Activated CD8-positive, alpha-beta T cell treated with anti-CD3 and anti-CD28 coated beads for 36 hours (primary cell): ENCODE measurements at places on chromosomes 4 and X.

DNA sequence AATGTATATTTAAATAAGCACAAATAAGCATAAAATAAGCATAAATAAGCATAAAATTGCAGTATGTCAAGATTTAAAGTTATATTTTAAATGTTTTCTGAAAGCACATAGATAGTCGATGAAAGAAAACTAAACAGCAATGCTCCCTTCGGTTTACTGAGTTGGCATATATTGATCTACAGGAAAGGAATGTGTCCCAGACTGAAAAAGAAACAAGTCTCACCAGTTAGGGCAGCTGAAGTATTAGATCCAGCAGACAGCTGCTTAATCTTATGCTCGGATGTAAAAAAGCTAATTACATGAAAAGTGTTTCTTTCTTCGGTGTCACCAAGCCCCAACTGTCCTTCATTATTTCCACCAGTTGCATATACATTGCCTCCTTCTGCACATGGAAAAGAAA, 8.7 kb downstream of the RPGR start:
- H3K27me3 ChIP-seq, result no peaks in the 10 kb centered on the region
- DNase-seq, result no peak
- H3K27ac ChIP-seq, result no peak overlapping the region
- no peak overlapping the region for H3K4me3 ChIP-seq

DNA sequence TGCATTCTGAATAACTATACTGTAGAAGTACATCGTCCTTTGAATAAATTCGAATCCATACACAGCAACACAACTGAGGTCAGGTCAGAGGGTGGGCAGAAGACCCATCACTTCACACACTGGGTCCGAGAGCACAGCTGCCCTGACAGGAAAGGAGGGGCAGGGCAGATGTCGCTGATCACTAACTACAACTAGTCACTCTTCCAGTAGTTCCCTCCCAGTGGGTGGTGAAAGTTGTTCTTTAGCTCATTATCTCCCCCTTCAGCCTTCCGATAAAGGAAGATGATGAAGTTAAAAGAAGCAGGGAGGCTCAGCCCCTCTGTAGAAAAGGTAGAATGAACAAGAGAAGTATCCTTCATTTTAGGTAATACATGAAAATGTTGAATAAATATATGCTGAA, 278.9 kb downstream of the INPP4B start:
- H3K27ac ChIP-seq, result peak overlapping the region; percentile 76
- no peaks in the 10 kb centered on the region for H3K36me3 ChIP-seq
- peaks cover 30% of the 10 kb centered on the region for H3K4me1 ChIP-seq
- peak; percentile 38 for DNase-seq
- H3K27me3 ChIP-seq, result no peaks in the 10 kb centered on the region

DNA sequence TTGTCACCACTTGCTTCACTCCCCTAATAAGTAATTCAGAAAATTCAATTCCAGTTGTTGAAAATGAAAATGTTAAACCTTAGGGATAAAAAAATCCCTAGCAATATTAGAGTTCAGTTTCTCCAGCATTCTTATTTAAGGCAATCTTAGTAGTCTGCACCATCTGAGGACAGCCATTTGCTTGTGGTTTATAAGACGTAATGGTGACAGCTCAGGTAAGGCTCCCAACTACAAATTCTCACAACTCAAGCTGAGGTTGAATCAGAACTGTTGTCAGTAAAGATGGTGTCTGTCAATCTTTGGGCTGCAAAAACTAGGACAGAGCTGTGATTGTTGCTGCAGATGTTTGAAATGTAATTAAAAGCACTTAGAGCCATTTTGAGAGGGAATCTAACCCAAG, 16.3 kb upstream of the ADGRA3 start:
- H3K27ac ChIP-seq, result no peak overlapping the region
- no peaks in the 10 kb centered on the region for H3K27me3 ChIP-seq
- H3K4me3 ChIP-seq, result no peak overlapping the region
- H3K36me3 ChIP-seq, result peaks cover 1% of the 10 kb centered on the region
- H3K4me1 ChIP-seq, result no peaks in the 10 kb centered on the region

DNA sequence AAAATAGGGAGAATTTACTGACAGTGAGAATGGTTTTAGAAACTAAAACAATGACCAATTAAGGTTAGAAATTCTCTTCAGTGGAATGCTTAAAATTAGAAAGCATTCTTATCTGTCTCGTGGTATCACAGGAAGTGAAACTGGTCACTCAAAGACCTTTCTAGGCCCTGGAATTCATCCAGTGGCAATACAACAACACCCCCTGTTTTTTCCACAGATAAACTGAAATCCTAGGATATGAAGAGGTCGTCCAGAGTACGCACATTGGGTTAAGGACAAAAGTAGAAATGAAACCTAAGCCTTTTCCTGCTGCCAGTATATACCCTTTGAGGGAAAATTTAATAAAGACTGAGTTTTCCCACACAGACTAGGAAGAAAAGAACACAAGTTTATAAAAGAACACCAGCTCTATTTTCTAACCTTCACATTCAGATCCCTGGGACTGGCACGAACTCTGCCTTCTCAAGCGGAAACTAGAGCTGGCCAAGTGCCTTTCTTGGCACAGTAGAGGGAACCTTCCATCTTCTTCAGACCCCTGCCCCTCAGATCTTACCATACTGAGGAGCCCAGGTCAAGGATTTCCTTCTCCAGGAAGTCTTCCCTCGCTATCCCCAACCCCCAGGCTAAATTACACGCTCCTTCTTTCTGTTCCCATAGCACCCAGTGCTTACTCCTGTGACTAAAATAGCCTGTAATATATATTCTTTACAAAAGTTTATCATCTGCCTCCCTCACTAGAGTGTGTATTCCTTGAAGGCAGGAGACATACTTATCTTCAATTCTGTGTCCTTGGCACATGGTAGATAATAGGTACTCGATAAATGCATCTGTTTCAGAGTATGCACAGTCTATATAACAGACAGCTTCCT, 16.9 kb downstream of the LHFPL1 start:
- no peaks in the 10 kb centered on the region for H3K36me3 ChIP-seq
- H3K4me3 ChIP-seq, result no peak overlapping the region
- no peaks in the 10 kb centered on the region for H3K4me1 ChIP-seq
- no peak overlapping the region for H3K27ac ChIP-seq
- no peaks in the 10 kb centered on the region for H3K27me3 ChIP-seq
- no peak for DNase-seq

DNA sequence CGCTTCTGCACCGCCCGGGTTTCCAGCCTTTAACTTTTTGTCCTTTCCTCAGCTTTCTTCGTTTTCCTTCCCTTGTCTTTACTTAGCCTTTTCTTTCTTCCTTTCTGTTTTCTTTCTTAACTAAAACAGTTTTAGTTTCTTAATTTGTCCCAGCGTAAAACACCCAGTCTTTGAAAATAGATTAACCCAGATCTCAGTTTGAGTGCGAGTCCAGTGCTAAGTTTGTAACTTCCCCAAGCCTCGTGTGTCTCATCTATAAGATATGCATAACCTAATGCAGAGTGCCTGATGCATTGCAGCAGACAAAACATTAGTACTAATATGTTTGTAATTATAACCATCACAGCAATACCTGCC, 460 bp upstream of the GEMIN8 start:
- peak overlapping the region; percentile 97 for H3K27ac ChIP-seq
- peaks cover 27% of the 10 kb centered on the region for H3K4me1 ChIP-seq
- H3K36me3 ChIP-seq, result no peaks in the 10 kb centered on the region
- no peak for DNase-seq
- peaks cover 3% of the 10 kb centered on the region for H3K27me3 ChIP-seq

DNA sequence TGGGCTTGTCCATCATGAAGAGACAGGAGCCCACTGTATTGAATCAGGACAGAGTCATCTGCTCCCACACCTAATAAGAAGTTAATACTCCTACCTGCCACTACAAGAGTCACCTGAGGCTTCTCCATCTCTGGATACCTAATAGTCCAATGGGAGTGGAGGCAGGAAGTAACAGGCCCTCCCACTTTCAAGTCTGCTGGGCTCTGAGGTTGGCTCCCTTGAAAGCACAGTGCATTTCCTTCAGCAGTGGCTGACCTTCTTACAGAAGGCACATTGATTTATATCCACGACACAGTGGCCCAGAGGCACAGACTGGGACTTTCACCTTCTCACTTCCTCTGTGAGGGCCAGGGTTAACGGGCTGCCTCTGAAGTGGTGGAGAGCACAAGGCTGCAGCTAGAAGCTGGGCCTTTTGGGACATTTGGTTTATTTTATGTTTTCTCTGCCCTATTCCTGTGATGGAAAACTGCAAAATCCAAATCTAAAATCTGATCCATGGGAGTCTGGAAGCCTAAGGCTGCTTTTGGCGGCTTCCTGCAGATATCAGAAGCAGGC, 38.1 kb downstream of the FRG2 start:
- no peaks in the 10 kb centered on the region for H3K27me3 ChIP-seq
- H3K4me1 ChIP-seq, result no peaks in the 10 kb centered on the region
- H3K27ac ChIP-seq, result no peak overlapping the region

DNA sequence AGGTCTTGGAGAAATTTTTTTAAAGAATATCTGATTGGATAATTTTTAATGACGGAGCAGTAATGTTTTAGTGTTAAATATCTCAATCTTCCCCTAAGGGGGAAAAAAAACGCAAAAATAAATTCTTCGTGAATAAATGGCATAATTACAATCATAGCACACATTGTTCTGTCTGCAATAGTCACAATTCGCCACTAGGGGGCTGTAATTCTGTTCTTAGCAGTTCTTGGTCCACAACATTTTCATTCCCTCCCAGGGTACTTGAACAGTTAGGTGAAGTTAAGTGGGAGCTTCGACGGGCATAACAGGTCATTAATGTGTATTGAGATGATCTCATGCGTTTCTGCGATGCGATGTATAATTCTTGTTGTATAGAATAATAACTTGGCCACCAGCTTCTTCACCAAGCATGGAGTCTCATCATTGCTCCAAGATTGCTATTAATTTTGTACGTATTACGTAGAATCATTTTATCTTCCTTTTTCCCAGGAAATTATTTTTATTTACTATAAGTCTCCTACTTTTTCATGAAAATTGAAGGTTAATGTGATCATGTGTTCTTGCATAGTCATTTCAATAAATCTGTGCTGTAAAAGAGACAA, 27.2 kb downstream of the HTR2C start:
- H3K36me3 ChIP-seq, result no peaks in the 10 kb centered on the region
- no peaks in the 10 kb centered on the region for H3K4me1 ChIP-seq
- no peak overlapping the region for H3K4me3 ChIP-seq

DNA sequence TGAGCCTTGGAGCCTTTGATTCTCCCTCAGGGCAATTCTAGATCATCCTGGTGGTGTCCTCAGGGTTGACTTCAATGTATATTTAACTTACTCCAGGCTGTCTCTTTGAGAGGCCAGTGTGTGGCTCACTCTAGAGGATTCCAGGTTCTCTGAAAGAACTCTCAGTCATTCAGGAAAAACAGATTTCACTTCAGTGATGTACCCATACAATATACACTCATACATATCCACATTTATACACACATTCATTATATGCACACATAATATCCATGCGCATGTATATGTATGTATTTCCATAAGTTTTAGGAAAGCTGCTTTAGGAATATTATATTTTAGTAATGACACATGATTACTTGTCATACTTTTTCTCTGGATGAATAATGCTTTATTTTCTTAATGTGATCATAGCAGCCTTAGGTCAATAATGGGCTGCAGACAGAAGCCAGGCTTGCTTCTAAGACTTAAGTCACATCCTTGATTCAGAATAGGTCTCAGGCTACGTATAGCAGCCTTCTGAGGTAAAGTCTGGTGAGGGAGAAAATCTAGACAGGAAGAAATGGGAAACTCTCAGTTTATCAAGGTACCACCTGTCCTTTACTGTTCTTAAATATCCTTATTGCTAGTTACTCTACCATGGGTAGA, 397.0 kb downstream of the GPAT3 start:
- DNase-seq, result no peak
- no peaks in the 10 kb centered on the region for H3K27me3 ChIP-seq
- H3K27ac ChIP-seq, result no peak overlapping the region
- H3K4me3 ChIP-seq, result no peak overlapping the region

DNA sequence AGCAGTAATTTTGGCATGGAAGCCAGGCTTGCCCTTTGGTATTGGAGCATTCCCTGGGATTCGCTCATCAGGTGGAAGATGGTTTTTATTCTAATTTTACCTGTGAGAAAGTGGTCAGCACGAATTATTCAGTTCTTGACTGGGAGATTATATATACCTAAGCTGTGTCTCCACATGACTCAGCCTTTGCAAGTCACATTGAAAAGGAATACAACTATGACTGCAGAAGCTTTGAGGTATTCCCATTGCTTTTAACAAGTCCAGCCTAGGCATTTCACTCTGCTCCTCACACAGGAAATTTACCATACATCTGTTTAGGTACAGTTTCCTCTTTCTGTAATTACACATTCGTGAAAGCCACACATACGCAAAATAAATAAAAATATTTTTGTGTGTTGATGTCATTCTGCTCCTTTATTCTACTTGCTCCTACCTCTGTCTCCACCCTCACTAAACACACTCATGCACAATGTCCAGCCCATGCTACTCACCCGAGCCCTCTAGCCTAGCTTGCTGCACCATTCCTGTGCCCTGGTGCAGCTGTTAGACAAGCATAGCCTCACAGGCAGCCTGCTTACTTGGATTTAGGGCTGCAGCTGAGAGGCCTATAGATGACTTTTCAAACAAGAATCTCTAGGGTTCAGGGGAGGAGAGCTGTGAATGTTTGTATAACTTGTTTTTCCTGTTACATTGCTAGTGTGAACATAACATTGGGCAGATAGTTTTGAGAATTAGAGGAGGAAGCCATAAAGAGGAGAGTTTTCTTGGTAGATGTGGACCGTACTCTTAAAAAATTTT, 504.4 kb upstream of the FAT1 start:
- no peak for DNase-seq
- no peak overlapping the region for H3K27ac ChIP-seq
- no peak overlapping the region for H3K4me3 ChIP-seq
- H3K36me3 ChIP-seq, result no peaks in the 10 kb centered on the region
- H3K4me1 ChIP-seq, result no peaks in the 10 kb centered on the region

- H3K4me3 ChIP-seq, result no peak overlapping the region
Observed at GRCh38 chrX:17741123-17741511, 3.8 kb downstream of the SCML1 start.

DNA sequence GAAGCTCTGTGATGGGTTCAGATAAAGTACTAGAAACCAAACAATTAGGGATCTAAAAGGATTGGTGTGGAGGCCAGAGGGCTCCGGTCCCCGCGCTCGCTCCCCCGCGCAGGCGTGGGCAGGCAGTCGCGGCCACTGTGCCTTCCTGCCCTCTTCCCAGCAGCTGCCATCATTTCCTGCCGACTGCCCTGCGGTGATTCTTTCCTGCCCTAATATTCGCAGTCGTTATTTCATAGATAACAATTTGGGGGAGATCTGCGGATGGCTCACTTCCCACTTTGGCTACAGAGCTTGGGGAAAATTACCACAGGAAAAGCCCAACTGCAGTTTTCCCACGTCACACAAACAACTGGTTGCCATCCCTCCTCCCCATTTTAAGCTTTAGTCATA, 2.2 kb downstream of the GRIA2 start:
- no peak overlapping the region for H3K27ac ChIP-seq
- H3K27me3 ChIP-seq, result peaks cover 30% of the 10 kb centered on the region
- no peaks in the 10 kb centered on the region for H3K4me1 ChIP-seq
- no peaks in the 10 kb centered on the region for H3K36me3 ChIP-seq
- H3K4me3 ChIP-seq, result no peak overlapping the region

- H3K36me3 ChIP-seq, result no peaks in the 10 kb centered on the region
- H3K27ac ChIP-seq, result no peak overlapping the region
- no peaks in the 10 kb centered on the region for H3K27me3 ChIP-seq
Observed at GRCh38 chr4:84031401-84031800, 467.7 kb downstream of the NKX6-1 start.
